ENCODE measurements at places on chromosomes 3 and 15. TPM values are rescaled to one million over a fixed set of nuclear protein-coding genes. Genes with fewer than 3 reads are reported as not detected.

CACNA2D3 gene
- 6.9 TPM for total RNA-seq

KLHDC8B gene
- 32.5 TPM for total RNA-seq

WWTR1 gene
- total RNA-seq: 143 TPM

DZIP3 gene
- 19.8 TPM for total RNA-seq

- no peak for DNase-seq
Observed at GRCh38 chr3:4746241-4746958, 232.8 kb upstream of the BHLHE40 start.

GRCh38 chr15:57259568-57260040, 116.7 kb upstream of the CGNL1 start:
- DNase-seq: no peak

DNA sequence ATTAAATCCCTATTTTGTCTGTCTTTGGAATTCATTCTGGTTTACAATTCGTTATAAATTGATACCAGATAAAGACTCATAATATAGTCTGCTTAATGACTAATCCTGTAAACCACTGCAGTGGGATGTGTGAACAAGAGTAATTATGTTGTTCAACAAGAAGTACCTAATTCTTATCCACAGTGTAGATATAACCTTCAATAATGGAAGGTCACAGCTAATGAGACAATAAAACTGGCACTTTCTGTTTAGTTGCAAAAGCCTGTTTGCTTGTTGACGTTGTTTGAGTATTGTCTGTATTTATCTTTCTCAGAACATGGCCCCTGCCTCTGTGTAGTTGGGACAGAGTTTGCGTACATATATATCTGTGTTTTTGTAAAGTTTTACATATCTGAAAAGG, 26.7 kb downstream of the PIAS1 start:
- DNase-seq: no peak

GRCh38 chr3:123096731-123097130, 29.9 kb downstream of the PDIA5 start:
- no peak for DNase-seq

DNA sequence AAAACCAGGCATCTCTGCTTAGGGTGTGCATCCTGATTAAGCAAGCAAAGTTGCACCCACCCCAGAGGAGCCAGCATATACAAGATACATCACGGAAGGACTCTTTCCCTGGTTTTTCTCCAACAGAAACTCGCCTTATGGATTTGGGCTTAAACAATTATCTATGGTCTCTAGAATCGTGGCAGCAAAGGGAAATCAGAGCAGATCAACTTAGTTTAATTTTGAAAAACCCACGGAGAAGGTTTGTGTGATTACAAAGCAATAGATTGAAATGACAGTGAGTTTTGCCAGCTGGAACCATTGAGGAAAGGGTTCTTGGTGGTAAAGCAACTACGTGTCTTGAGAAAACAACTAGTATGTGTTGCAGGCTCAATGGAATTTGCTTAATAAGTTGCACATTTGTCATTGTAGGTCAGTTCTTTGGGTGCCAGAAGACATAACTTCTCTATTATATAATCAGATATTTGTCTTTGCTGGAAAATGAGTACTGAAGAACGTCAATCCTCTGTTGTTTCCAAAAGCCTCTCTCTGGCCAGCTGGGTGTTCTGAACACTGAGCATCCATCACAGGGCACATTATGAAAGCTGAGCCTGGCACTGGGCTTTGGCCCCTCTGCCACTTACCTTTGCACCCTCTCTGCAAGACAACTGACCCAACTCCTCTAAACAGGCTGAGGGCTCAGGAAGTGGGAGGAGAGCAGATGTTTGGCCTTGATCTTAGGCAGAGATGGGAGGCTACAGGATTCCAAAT, 75.7 kb upstream of the FBN1 start:
- no peak for DNase-seq

DNA sequence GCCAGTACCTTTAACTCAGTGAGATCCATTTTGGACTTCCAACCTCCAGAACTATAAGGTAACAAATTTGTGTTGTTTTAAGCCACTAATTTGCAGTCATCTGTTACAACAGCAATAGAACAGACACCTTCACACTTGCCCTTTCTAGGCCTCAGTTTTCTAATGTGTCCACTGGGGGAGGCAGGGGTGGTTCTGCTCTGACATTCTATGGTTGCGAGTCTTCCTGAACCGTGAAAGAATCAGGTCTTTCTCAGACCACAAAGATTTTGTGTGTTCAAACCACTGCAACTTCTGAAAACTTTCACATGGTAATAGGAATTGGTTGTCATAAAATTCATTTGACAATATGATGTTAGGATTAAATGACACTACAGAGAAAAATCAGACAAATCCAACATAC, 26.8 kb upstream of the CSTA start:
- no peak for DNase-seq

DNA sequence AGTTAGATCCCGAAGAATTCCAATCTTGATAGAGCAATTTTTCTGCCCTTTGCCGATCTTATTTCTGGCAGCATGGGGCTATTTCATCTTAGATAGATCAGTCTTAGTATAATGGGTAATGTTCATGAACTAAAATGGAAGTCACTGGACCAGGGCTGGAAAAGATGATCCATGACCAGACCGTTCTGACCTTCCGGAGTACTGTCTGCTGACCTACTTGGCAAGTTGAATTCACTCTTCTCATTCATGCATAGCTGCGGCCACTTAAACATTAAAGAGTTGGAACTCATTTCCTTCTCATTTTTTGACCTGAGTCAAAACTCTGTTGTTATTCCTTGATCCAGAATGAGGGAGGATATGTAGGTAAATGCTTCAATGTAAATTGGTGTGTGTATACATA, 32.5 kb downstream of the GMNC start:
- DNase-seq: no peak

DNA sequence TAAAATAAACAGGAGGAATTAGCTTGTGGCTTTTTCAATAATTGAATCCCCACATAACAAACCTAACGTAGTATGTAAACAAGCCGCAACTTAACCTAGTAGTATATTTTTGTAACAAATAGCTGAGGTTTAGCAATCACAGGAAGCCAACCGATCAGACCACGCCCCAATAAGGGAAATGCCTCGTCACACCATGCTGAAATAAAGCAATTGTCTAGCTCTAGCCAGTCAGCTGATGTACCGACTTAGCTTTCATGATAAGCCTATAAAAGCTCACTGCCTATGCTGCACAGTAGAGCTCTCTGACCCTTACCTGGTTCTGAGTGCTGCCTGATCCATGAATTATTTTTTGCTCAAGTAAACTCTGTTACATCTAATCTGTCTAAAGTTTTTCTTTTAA, 208.9 kb downstream of the ROBO1 start:
- no peak for DNase-seq

DNA sequence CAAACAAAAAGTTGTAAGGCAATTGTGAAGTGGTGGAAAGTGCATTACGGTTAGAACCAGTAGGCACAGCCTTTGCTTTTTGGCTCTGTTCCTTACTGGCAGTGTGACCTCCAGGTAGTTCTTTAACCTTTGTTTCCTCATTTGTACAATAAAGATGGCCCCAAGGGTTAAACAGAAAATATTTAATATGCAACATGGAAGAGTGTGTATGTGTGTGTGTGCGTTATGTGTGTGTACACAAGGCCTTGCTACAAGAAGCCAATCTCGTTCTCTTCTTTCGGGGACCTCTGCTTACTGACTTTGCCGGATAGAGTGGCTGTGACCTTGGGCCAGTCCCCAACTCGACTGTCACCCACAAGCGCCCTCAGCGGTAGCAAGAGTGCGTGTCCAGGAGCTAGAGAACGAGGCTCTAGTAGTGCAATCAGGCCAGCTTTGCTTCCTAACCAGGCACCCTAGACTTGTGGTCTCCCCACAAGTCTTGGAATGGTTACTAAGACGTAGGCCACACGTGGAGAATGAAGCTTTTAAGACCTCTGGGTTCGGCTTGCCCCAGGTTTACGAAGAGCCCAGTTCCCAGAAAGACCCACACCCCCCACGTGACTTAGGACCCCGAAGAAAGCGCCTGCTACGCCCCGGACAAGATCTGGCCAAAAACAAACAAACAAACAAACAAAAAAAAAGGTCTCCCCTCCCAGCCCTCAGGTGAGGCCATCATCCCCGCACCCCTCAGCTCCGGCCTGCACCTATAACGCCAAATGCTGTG, 593 bp downstream of the CIAO2A start:
- DNase-seq: no peak

DNA sequence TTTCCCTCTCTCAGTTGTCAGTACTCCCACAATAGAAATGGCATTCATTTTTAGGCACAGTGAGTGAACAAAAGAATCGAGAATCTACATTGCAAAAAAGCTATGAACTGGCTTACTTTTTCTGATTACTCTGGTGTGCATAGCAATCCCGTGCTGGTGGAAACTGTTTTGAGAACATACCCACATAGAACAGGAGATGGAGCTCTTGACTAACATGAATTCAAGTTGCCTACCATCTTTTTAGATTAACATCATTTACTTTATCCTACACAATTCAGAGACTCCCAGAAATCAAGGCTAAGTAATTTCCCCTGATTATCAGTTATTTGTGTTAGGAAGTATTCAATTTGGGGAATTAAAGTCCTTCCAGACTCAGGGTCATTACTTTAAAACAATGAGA, 326.6 kb downstream of the ARPP21 start:
- DNase-seq: no peak

GRCh38 chr3:113132571-113132996, 78.8 kb upstream of the BOC start:
- no peak for DNase-seq
